SK-N-SH treated with all-trans-retinoic acid at 6 μM for 48 hours (cell line): ENCODE measurements at places on chromosomes 16 and 17.

DNA sequence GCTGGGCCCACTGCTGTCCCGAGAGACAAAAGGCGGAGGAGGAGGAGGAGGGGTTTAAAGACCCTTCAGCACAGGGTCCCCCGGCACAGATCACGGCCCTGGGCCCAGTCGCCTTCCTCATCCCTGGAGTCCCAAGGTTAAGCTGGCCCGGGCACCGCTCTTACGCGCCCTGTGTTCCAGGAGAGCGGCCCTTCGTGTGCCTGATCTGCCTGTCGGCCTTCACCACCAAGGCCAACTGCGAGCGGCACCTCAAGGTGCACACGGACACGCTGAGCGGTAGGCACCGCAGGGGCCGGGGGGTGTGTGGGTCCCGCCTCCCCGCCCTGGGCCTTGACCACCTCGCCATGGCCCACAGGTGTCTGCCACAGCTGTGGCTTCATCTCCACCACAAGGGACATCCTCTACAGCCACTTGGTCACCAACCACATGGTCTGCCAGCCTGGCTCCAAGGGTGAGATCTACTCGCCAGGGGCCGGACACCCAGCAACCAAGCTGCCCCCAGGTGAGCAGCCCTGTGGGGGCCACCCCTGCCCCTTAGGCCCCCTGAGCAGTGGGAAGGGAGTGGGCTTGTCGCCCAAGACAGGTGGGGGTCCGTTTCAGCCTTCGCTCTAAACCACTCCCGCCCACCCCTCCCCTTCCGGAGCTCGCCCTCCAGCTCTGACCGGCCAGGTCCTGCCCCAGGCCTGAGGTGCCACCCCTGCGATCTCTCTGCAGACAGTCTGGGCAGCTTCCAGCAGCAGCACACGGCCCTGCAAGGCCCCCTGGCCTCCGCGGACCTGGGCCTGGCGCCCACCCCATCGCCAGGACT is 37.6 kb upstream of the ZC3H18 start:
- no peak for ATAC-seq

- no peak for ATAC-seq
These were observed 7.0 kb upstream of the ANKRD40CL start for GRCh38 chr17:50774225-50774803.

DNA sequence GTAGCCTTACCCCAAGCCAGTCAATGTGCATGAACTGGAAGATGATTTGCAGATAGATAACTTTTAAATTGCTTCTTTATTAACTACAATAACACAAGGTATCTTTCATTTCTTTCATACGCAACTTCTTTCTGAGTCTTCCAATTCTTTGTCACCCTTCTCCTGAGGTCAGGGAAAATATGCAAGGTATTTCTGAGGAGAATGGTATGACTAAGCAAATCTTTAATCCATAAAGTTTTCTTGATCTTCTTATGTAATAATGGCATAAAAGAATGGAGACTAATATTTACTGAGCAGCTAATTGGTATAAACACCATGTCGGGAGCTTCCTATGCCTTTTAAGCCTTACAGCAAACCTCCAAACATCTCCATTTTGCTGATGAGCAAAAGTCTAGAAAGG is 438.9 kb downstream of the KCNJ2 start:
- no peak for ATAC-seq

- ATAC-seq = no peak
These were observed 216.0 kb downstream of the PMP22 start for GRCh38 chr17:15048933-15049794.

GRCh38 chr17:46099865-46100264 is 93.4 kb downstream of the KANSL1 start:
- ATAC-seq = no peak

GRCh38 chr17:31489295-31490018 is 98.0 kb downstream of the RAB11FIP4 start:
- no peak for ATAC-seq

DNA sequence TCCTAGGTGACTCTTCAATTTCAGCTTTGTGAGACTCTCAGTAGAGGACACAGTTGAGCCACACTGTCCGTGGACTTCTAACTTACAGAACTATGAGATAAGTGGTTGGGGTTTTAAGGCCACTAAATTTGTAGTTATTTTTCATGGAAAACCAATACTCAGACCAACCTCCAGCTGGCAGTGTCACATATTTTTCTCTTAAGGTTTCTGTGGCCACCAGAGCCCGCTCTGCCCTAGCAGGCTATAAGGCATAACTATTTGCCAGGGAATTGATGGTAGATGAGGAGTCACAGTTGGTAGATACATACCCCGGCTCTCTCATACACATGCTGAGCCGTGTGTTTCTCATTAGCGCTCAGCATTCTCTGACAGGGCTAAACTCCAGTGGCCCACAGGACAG is 336.8 kb upstream of the MON1B start:
- peak; percentile 49; the same call in 1 of the 3 replicates for ATAC-seq

DNA sequence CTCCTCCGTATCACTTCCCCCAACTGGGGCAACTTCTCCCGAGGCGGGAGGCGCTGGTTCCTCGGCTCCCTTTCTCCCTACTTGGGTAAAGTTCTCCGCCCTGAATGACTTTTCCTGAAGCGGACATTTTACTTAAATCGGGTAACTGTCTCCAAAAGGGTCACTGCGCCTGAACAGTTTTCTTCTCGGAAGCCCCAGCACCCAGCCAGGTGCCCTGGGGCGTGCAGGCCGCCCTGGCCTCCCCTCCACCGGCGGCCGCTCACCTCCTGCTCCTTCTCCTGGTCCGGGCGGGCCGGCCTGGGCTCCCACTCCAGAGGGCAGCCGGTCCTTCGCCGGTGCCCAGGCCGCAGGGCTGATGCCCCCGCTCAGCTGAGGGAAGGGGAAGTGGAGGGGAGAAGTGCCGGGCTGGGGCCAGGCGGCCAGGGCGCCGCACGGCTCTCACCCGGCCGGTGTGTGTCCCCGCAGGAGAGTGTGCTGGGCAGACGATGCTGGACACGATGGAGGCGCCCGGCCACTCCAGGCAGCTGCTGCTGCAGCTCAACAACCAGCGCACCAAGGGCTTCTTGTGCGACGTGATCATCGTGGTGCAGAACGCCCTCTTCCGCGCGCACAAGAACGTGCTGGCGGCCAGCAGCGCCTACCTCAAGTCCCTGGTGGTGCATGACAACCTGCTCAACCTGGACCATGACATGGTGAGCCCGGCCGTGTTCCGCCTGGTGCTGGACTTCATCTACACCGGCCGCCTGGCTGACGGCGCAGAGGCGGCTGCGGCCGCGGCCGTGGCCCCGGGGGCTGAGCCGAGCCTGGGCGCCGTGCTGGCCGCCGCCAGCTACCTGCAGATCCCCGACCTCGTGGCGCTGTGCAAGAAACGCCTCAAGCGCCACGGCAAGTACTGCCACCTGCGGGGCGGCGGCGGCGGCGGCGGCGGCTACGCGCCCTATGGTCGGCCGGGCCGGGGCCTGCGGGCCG is 1.6 kb downstream of the HIC1 start:
- no peak for ATAC-seq

GRCh38 chr17:2837147-2837561 is 40.9 kb downstream of the RAP1GAP2 start:
- no peak for ATAC-seq

DNA sequence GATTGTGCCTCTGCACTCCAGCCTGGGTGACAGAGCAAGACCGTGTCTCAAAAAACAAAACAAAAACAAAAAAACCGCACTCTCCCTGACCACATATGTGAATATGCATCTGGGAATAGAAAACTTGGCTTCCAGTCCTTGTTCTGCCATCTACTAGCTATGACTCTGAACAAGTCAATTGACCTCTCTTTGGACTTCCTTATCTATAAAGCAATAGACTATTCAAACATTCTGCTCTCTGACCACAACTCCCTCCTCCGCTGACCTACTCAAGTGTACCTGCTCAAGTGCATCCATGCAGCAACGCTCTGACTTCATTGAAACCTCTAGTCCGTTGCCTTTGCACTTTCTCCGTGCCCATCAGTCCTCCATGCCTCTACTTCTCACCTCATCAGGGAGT is 52.6 kb upstream of the KDM6B start:
- ATAC-seq = no peak

DNA sequence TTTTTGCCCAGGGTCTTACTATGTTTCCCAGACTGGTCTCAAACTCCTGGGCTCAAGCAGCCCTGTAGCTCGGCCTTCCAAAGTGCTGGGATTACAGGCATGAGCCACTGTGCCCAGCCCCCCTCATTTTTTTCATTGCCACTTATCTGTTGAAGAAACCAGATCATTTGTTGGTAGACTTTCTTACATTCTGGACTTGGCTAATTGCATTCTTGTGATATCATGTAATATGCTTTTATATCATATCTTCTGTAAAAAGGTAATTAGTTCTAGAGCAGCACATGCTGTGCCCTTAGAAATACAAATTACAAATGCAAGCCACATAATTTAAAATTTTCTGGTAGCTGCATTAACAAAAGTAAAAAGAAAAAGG is 53.9 kb downstream of the PPM1E start:
- ATAC-seq = no peak

DNA sequence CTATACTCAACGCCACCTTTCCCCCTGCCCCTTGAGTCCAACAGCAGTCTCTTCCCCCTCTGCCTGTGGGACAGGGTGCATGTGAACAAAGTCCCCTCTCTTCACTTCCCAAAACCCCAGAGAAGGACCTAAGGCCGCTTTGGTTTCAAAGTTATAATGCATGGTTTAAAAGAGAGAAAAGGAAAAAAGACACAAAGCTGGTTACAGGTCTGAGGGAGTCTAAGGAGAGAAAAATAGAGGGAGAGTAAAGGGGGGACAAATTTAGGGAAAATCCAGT is 1.1 kb upstream of the GABARAP start:
- no peak for ATAC-seq

- peak; percentile 47 for ATAC-seq
These were observed at the start of gene BAIAP3 for GRCh38 chr16:1333149-1333812. Gene BAIAP3 (plus strand): TSS chr16:1333645. CDS start chr16:1338550, 4,905 bp downstream.

DNA sequence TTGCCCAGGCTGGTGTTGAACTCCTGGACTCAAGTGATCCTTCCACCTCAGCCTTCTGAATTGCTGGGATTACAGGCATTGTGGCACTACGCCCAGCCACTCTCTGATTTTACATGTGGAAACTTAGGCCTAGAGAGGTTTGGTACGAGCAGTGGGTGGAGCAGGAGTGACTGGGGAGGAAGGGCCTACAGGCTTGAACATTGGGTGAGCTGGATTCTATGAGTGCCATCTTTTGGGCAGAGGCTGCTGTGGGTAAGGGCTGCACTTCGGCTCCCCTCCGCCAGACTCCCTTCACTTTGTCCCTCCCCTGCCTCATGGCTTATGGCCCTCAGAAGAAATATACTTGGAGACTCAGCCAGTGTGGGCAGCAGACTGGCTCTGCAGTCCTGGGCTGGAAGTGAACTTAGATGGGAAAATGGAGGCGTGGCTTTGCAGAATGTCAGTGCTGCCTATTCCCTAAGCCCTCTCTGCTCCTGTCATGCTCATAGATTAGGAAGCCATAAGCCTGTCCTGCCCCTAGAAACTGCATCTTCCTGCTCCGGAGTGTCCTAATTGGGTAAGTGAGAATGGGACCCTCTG is 9.5 kb upstream of the MRC2 start:
- peak; percentile 23 for ATAC-seq

DNA sequence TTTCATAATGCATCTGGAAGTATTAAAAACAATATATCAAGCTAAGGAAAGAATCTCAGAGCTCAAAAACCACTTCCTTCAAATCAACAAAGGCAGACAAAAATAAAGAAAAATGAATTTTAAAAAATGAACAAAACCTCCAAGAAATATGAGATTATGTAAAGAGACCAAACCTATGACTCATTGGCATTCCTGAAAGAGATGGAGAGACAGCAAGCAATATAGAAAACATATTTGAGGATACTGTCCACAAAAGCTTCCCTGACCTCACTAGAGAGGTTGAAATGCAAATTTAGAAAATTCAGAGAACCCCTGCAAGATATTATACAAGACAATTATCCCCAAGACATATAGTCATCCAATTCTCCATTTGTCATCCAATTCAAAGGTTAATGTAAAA is 311.3 kb upstream of the SOX9 start:
- peak; percentile 73 for ATAC-seq

DNA sequence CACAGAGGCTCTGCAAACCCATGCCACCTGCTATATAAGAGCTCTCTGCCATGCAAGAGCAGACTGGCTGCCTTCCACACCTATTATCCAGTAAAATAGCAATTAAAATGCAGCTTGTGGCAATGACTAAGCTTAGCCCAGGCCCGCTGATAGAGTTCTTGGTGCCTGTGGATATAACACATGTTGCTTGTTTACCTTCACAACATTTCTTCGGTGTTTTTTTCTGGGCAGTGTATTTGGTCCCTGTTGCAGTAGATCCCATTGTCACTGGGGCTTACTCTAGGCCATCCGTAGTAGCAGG is 63.5 kb downstream of the SPECC1 start:
- ATAC-seq = no peak

DNA sequence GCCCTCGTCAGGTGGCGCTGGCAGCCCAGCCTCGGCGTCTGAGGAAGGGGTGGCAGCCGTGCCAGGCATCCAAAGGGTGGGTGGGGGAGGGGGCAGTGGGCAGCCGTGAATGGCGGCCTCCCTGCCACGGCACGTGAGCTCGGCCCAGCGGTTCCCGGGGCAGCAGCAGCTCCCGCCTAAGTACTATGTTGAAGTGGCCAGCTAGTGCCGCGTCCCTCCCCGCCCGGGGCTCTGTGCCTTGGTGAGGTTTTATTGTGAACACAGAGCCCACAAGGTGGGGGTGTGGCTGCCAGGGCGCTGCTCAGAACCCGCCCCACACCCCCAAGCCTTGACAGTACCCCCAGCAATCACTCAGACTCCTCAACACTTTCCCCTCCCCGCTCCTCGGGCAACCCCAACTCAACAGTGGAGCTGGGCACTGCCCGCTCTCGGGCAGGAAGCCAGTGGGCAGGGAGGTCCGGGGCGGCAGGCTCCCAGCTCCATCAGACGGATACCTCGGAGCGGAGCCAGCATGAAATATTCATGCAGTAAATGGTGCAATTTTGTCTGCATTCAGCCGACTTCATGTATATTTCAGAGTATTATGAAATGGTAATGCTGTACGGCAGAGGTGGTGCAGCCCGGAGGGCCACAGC is 80.4 kb downstream of the ENGASE start:
- ATAC-seq = no peak

DNA sequence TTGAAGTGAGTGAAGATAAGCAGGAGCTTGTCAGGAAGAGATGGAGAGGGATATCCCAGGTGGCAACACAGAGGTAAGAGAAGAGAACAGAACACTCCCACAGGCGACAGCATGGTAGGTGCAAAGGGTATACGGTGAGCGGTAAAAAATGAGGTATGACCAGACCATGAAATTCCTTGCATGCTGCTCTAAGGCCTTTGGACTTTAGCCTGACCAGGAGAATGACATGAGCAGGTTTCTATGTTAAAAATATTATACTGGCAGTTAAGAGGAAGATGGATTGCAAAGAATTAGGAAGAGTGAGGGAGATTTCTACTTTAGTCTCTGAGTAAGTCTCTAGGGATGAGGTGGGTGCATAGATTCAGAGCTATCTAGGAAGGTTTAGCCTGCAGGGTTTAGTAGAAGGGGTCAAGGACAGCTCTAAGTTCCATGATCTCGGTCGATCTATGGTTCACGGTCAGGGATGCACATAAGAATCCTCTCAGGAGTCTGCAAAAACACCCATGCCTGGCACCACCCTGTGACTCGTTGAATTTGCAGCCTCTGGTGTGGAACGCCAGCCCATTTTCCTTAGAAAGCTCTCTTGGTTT is 65.7 kb downstream of the HLF start:
- no peak for ATAC-seq

- ATAC-seq = no peak
These were observed 41.5 kb downstream of the NDEL1 start for GRCh38 chr17:8477171-8477570.

- ATAC-seq = no peak
These were observed 313.5 kb downstream of the PHKB start for GRCh38 chr16:47774661-47775060.

GRCh38 chr17:18064053-18064452 is 23.7 kb upstream of the DRG2 start:
- ATAC-seq = no peak

- no peak for ATAC-seq
These were observed 80.2 kb upstream of the TOB1 start for GRCh38 chr17:50946223-50946890.
